Neuronal stem cell (in vitro differentiated cells): ENCODE measurements at places on chromosomes 13 and 19.
A peak's percentile ranks its signal among the peaks of the same experiment; 100 is the strongest.

- DNase-seq, result peak; percentile 69
Observed at GRCh38 chr19:3163230-3163886, 15.2 kb upstream of the S1PR4 start.

DNA sequence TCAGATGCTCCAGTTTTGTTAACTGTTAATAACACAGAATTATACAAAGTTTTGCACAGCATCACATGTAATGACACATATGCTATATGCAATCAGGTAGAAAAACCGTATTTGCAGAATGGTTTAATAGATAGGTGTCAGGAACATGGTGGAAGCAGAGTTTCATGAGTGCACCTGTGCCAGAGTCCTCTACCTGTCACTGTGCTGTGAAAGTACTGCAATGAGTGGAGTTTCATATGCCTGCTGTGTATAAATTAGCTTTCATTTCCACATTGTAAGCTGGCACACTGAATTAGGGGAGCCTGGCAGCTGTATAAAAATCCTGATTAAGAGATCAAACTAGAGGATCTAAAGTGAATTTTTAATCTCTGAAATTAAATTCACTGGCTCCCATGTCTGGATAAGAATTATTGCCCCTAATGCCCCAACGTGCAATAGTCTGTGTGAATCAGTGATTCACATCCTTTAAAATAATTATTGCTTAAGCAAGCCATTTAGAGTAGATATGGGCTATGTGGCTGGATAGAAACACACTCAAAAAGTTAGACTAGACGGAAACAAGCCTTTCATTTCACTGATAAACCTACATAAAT lies 8.5 kb upstream of the EEF1AKMT1 start:
- DNase-seq, result no peak

DNA sequence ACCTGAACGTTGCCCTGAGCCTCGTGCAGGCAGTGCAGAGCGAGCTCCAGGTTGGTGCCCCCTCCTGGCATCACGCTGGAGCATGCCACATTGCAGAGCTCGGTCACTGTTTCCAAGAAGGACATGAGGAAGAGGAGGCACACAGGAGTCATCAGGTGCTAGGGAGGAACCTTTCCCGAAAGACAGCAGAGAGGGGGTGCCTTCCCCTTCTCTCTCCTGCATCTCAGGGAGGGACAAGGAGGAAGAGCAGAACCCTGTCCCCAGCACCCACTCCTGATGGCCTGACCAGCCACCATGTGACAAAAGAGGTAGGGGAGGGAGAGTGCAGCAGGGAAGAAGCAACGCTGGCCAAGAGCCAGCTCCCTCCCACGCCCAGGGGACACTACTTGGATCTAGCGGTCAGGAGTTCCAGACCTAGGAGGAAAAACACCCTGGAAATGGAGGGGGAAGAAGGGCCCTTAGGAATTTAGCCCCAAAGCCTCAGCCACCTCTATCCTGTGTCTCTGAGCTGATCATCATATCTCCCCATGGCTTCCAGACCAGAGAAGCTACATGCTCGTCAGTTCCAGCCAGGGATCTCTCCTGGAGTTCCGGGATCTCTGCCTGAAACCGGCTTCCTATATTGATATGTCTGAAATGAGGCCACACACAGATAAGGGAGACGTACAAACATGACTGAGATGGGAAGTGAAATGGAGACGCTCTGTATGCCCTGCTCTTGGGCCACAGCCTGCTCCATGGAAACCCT lies 17.0 kb upstream of the NAPA start:
- DNase-seq, result no peak

DNA sequence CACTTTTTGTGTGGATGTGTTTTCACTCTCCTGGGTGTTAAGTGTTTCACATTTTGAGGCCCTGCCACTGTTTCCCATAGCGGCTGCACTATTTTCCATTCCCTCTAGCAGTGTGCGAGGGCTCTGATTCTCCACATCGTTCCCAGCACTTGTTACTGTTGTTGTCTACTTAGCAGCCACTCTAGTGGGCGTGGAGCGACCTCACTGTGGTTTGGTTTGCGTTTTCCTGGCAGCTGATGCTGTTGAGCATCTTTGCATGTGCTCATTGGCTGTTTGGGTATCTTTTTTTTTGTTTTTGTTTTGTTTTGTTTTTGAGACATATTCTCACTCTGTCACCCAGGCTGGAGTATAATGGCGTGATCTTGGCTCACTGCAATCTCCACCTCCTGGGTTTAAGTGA lies 14.4 kb downstream of the NAXD start:
- DNase-seq, result no peak

DNA sequence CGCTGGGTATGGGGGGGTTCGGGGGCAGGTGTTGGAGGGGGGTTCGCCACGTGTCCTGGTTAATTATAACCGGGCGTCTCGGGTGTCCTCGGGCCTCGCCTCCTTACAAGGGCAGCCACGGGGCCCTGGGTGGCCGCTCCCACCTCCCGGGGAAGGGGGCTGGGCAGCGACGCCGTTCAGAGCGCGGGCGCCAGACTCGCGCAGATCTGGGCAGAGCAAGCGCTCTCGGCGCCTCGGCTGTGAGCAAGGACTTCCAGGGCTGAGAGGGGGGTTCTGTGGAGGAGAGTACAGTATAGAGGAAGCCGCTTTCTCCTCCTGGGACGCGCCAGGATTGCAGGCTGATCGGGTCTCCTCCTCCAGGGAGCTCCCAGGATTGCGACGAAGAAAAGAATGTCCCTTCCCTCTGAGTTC lies 1.0 kb upstream of the CKM start:
- DNase-seq, result no peak

- DNase-seq, result no peak
Observed at GRCh38 chr19:1411255-1412191, 4.1 kb downstream of the DAZAP1 start.

DNA sequence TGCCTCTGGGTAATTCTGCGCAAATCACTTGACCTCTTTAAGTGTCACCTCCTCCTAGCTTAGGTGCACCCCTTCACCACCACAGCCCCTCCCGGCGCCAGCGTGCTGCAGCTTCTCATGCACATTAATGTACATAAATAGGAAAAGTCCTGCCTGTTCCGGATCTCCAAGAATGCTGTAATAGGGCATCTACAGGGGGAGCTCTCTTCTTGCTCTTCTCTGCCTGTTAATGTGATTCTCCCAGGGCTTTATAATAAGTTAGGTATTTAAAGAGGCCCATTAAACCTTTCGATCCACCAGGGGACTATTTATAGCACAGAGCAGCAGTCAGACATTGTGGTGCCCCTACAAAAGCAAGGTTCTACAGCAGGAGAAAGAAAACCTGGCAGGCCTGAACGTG lies 35.3 kb downstream of the SOX1 start:
- DNase-seq, result no peak

- peak; percentile 38 for DNase-seq
Observed at GRCh38 chr19:57099199-57099661, 20.6 kb upstream of the USP29 start.

DNA sequence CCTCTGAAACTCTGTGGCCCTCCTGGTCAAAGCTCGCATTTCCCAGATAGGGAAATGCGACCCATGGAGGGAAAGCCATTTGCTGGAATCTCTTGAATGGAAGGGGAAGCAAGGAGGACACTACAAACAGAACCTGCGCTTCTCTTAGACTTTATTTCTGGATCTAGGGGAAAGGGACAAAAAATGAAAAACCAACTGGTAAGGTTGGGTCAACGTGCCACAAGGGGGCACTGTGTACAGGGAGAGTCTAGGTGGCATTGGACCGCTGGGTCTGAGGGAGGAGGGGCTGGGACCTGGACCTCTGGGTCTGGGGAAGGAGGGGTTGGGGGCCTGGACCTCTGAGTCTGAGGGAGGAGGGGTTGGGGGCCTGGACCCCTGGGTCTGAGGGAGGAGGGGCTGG lies 5.0 kb downstream of the KLK4 start:
- peak; percentile 50 for DNase-seq
